Caki2 (cell line): ENCODE measurements at places on chromosomes 6 and 20. TPM values are rescaled to one million over a fixed set of nuclear protein-coding genes. Genes with fewer than 3 reads are reported as not detected.

Gene AGER
- total RNA-seq: 1.7 and 1.9 TPM in 2 replicates

Gene KIF6
- not detected in 2 replicates for total RNA-seq

Gene BPIFB2
- not detected in 2 replicates for total RNA-seq

Gene BAG2
- total RNA-seq: 23.6 and 39.0 TPM in 2 replicates

Gene GJA1
- 26.6 and 32.5 TPM in 2 replicates for total RNA-seq

Gene ZNF391
- 0.06 and 4.0 TPM in 2 replicates for total RNA-seq

Gene EPHA7
- not detected in 2 replicates for total RNA-seq

Gene PDYN
- total RNA-seq: not detected in 2 replicates

Gene UBD
- total RNA-seq: 5.1 and 6.2 TPM in 2 replicates

Gene FOXA2
- total RNA-seq: 2.3 and 4.5 TPM in 2 replicates

DNA sequence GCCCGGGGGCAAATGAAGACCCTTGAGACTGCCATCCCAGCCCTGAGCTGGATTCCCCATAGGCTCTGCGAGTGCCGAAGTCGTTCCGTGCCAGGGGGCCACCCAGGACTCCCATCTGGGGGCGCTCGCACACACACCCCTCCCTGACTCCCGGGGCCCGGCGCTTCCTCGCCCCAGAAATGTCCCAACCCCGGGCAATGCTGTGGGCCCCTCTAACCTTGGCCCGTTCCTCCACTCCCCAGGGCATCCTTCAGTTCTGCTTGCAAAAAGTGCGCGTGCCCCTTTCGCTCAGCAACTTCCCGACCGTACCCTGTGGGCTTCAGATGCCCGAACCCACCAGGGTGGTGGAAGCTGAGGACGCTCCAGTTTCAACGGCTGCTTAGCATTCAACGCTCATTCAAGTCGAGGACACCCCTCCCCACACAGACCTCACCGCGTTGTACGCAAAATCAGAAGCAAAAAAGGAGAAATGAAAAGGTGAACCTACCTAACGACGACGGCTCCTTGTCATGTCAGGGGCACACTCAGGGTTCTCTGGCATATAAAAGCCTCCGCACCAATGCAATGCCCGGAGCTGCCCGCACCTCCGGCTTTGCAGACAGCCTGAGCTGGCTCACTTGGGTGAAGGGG is 25.3 kb downstream of the RIPOR2 start:
- no peak for DNase-seq

- no peak for DNase-seq
Measured at GRCh38 chr6:7901056-7901455, 9.5 kb downstream of the TXNDC5 start.

GRCh38 chr20:408843-409696 is 971 bp downstream of the RBCK1 start:
- no peak for DNase-seq

- no peak for DNase-seq
Measured at GRCh38 chr6:100339574-100340255, 125.0 kb downstream of the SIM1 start.

- no peak for DNase-seq
Measured at GRCh38 chr20:36663031-36663430, 17.0 kb upstream of the SLA2 start.

DNA sequence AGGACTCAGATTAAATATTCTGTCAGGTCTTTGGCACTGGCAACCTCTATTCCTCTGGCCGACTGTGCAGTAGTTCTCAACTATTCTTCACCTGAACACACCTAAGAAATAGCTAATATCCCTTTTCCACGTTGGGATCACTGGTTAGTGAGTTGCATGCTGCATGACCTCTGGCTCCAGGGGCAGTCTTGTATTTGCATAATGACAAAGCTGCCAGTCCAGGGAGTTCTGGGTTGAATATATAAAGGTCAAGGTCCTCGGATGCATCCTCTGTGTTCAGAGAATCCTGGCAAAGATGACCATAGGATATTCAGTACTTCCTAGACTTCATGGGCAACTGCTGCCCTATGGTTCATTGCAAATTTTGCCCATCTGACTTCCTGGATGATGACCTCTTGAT is 131.2 kb downstream of the DNAH8 start:
- DNase-seq: no peak

DNA sequence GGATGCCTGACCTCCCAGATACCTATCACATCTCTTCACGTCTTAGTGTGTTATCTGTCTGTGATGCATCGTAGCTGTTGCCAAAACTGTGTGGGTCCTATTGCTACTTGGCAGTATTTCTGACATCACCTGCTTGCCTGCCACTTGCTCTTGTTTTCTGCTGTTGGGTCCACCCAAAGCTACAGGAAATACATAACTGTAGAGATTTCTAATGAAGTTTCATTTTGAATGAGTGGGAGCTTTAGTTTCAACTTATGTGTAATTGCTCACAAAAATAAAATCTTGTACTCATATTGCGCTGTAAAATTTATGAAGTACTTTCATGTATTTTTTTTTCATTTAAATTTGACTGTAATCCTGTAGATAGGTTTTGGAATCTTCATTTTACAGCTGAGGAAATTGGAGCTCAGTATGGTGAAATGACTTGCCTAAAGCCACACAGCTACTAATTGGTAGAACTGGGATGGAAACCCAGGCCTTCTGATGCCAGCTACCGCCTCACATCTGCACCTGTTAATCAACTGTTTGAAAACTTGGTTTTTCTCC is 113.6 kb upstream of the MAN1A1 start:
- no peak for DNase-seq

- DNase-seq: no peak
Measured at GRCh38 chr20:15316556-15316955, 979.1 kb upstream of the FLRT3 start.

- no peak for DNase-seq
Measured at GRCh38 chr6:36908747-36909146, 23.0 kb downstream of the C6orf89 start.

GRCh38 chr6:157718503-157719187 is 104.4 kb upstream of the SNX9 start:
- DNase-seq: no peak

- DNase-seq: no peak
Measured at GRCh38 chr20:45685896-45686295, 15.9 kb upstream of the WFDC11 start.

- DNase-seq: no peak
Measured at GRCh38 chr6:22954749-22955385, 385.5 kb downstream of the HDGFL1 start.

DNA sequence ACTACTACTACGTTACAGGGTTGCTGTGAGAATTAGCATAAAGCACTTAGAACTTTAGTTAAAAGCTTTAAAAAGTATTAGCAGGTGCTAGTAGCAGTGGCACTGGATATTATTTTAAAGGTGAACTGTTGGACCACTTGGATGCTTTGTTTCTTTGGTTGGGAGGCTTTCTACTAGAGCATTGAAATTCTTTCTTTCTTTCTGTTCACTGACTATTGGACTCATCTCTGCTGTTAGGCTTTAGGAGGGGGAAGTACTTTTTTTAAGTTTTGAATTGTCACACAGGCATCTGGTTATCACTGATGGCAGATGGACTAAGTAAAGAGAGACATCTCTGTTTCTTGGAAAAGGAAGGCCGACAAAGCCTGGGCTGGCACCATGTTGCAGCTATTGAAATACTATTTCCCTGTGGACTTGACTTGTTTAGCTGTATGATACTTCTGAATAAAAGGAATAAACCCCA is 4.8 kb downstream of the TBPL1 start:
- DNase-seq: no peak

GRCh38 chr6:169450097-169450496 is 196.5 kb upstream of the THBS2 start:
- DNase-seq: no peak
